ENCODE measurements at places on chromosomes 12 and 14.
A peak's percentile ranks its signal among the peaks of the same experiment; 100 is the strongest.

DNA sequence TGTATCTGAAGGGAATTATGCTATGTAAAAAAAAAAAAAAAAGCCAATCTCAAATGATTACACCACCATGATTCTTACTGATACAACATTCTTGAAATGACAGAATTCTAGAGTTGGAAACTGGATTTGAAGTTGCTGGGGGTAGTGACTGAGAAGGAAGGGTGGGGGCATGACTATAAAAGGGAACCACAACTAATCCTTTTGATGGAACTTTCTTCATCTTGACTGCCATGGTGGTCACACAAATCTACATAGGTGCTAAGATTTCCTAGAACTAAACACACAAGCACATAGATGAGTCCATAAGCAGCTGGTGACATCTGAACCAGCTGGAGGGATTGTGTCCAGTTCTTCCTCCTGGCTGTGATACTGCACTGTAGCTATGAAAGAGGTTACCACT, 51.4 kb downstream of the CLMN start:
- DNase-seq = no peak

DNA sequence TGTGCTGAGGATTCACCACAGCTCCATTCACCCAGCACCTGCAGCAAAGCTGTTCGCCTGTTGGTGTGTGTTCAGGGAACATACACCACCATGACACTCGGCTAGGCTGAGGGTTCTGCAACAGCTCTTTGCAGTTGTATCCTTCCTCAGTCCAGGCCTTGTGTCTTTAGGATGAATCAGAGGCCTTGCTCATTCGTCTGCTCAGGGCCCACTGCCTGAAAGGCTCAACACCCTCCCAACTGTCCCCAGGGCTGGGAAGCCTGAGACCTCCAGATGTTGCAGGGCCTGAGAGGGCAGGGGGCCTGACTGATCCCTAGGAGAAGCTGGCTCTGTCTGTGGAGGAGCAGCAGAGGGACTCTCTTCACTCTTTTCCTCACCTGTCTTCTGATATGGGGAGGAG, 11.2 kb downstream of the ZDHHC22 start:
- DNase-seq = peak; percentile 7

- DNase-seq = peak; percentile 33
These were observed 43.6 kb upstream of the APPL2 start for GRCh38 chr12:105279460-105280056.

DNA sequence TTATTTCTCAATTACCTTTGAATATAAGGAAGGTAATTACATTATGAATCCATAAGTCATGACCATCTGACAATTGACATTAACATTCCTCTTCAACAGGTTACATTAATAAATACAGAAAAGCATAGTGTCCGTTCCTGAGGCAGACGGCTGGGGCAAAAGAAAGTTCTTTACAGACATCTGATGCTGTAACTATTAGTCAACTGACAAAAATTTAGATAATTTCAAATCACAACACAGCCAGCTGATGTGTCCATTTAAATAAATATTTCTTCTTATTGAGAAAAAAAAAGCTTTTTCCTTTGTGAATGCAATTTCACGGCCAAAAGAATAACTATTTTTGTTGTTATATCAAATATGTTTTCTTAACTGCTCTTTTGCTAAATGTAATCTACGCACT, 9.2 kb upstream of the PYROXD1 start:
- DNase-seq = no peak

GRCh38 chr12:40342010-40342409, 117.2 kb downstream of the LRRK2 start:
- no peak for DNase-seq

DNA sequence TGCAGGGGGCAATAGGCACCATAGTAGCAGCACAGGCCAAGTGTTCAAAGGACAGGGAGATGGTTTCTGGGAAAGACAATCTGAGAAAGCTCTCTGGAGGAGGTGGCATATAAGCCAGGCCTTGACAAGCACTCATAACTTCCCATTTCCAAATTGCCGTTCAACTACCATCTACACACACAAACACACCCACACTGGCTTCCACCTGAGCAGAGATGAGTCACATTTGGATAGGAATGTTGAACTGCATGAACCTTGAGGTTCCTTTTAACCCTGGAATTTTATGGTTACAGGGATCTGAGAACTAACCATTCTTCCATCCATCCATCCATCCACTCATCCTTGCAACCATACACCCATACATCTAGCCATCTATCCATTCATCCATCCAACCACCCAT, 86.6 kb downstream of the KSR2 start:
- no peak for DNase-seq
